NCI-H1105 (cell line): ENCODE measurements at places on chromosomes 3 and 15.

GRCh38 chr3:178482981-178483380 is 53.3 kb upstream of the KCNMB2 start:
- no peak for DNase-seq

- no peak for DNase-seq
Measured at GRCh38 chr3:185737740-185738680, 86.8 kb downstream of the IGF2BP2 start.

- DNase-seq = no peak
Measured at GRCh38 chr3:194851941-194852340, 166.3 kb downstream of the FAM43A start.

DNA sequence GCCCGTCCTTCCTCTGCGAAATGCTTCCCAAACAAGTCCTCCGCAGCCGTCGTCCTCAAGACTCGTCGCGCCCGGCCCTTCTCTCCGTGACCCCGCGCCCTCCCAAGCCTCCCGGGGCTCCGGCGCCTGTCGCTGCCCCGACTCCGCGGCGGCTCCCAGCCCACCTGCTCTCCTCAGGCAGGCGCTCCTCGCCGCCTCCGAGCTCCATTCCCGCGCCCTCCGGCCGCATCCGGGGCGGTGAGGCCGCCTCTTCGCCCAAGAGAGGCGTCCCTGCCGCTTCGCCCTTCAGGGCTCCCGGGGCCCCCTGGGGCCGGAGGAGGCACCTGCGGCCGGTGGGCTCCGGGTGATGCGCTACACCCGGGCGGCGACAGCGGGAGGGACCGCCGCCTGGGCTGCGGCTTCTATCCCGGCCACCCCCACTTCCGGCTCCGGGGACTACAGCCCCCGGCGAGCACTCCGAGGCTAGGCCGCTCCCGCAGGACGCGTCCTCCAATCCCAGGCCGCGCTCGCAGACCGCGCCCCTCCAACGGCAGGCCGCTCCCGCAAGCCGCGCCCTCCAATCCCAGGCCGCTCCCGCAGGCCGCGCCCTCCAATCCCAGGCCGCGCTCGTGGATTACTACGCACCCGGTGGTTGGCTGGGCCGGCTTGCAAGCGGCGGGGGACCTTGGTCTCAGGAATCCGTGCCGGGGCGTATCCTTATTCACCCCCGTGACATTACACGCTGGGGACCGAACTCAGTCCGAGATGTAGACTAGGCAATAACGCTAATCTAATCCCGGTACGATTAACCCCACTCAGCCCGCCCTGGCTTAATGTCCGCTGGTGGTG is at the start of gene RUBCN:
TSS of gene RUBCN (minus strand) at position 414 of the 828 bp plus-strand sequence. CDS start at position 229, 185 bp downstream.
- peak; percentile 99 for DNase-seq

- no peak for DNase-seq
Measured at GRCh38 chr3:13105896-13106250, 32.6 kb upstream of the IQSEC1 start.

DNA sequence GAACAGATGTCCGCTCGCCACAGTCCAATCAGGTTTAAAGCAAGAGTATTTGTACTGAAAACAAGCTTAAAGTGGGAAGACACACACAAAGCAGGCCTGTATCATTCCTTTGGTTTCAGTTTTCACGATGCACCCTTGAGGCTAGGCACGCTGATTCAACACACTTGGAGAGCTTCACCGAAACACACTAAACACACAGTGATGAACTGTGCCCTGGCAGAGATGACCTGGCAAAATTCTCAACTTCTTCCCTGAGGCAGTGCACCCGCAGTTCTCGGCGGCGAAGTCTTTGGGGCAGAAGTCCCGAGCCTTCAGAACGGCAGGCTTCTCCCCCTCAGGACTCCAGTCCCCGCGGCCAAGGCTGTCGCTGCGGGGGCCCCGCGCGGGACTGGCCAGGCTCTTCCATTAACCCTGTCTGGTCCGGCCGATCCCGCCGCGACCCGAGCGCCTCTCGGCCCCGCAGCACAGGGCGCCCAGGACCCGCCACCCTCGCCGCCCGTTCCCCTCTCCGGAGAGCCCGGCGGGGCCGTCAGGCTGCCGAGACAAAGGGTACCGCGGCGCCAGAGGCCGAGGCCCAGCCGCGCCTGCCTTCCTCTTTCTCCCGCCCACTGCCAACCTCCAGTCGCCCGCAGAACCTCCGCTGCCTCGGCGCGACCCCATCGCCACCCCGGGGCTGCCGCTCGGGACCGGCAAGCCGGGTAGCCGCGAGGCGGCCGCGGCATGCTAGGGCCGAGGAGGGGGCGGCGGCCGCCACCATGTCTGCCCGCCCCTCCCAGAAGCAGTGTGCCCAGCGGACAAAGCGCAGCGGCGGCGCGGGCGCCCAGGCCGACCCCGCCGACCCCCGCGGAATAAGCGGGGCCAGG is 792 bp downstream of the GABPB1 start:
- no peak for DNase-seq

DNA sequence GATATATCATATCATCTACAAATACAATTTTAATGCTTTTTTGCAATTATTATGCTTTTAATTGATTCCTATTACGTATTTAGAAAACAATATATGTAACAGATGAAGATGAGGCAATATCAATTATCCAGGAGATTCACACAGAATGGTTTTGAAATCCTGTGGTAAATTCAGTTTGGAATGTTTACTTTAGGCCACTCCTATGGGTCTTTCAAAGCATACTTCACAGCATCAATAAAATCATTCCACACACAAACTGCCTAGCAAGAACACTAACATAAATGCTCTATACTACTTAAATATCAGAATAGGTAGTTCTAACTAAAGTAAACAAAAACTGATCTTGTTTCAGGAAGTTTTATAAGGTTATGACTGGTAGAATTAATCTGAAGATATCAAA is 90.5 kb downstream of the FAM227B start:
- no peak for DNase-seq

- DNase-seq = no peak
Measured at GRCh38 chr15:48983300-48983699, 19.6 kb upstream of the SHC4 start.

- DNase-seq = no peak
Measured at GRCh38 chr15:89575656-89576416, 567 bp downstream of the TICRR start.

GRCh38 chr3:13087320-13087990 is 14.2 kb upstream of the IQSEC1 start:
- DNase-seq = no peak

DNA sequence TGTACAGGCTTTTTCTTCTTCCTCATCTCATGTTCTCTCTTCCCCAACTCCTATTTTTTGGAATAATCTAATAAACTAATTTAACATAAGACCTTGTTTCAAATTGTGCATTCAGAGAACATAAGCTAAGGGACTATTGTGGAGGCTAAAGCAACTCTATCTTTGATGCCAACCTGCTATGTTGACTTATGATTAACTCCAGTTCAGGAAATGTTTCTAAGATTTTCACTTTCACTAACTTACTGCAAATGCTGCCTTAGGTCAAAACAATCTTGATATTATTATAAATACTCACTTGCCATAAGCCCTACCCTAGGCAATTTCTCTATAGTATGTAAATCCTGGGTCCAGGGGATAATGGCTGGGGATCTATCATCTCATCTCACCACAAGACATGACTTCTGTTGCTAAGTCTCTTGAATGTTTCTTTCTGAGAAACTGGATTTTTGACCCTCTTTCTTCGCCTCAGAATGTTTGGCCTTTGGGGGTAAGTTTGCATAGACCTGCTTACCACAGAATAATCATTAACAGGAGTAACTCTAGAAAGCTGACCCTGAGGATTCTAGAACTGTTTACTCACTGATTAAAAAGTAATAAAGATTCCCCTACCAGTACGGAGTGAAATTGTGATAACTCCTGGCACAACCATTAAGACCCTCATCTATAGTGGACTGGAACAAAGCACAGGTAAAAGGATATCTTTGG is 768.1 kb downstream of the GBE1 start:
- no peak for DNase-seq

DNA sequence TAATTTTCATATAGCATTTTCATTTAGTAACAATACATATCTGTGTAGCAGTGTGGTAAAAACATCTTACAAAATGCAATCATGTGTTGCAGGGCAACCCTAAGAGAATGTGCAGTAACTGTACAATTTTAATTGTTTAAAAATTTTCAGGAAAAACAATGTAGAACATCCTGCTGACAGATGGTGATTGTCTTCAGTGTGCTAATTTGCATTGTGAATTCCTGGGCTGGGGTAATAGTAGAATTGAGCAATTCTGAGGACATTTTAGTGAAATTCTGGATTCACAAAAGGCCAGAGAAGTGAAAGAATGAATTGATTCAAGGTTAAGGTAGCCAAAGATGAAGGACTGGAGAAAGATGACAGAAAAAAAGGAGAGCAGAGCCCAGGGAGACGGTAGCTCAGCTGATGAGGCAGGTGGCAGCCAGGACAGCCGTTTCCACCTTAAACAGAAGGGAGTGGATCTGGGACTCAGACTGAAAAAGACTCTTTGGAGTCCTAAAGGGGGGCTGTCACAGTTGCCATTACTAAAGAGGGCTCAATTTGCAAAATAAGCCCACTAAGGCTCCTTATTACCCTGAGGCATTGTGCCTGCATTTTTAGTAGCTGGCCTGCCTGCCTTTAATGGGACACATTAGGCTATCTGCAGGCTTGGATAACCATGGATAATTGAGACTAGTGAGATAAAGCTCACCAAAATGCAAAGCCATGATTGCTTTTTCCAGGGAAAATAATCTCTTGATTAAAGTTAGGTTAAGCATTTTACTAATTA is 8.6 kb downstream of the MAP3K13 start:
- DNase-seq = no peak

GRCh38 chr3:13174011-13174802 is 101.0 kb upstream of the IQSEC1 start:
- DNase-seq = no peak

DNA sequence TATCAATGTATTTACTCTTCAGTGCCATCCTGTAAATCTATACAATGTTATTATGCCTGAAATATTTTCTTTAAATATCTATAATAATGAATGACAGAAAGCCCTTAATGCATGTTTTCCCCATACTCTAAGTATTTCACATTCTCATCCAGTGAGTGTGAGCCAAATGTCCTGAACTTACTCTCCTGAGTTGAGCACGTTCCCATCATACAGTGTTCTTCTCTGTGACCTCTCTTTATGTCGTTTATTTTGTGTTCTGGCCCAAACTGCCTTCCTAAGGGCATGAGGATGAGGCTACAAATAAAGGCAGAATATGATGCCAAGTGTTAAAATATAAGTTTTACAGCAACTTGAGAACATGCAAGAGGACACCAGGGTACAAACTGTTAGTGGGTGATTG is 3.3 kb downstream of the OSBPL10 start:
- DNase-seq = no peak

- DNase-seq = no peak
Measured at GRCh38 chr3:55059027-55059629, 131.3 kb upstream of the LRTM1 start.

DNA sequence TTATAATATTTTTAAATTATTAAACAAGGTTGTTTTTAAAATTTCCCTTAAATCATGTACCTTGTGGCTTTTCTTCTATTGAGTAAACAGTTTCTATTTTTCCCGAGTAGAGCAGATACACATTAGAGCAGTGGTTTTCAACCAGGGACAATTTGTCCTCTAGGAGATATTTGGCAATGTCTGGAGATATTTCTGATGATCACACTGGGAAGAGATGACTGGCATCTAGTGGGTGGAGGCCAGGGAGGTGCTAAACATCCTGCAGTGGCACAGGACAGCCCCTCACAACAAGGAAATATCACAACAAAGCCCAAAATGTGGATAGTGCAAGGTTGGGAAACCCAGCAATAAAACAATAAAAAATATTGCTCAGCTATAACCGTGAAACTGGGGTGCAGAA is 113.0 kb upstream of the PTPRG start:
- no peak for DNase-seq

DNA sequence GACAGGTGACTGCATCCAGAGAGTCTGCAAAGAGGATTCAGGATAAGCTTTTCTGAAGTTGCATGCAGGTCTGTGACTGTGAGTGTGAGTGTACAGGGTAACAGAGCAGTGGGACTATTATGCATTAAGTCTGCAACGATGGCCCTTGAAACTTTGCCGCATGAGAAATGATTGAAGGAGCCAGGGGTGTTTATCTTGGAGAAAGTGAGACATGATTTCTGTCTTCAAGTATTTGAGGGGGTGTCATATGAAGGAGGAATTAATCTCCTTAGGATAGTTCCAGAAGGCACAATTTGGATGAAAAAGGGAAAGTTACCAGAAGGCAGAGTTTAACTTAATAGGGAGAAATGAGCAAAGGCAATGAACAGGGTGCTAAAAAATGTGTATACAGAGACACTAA is 119.6 kb downstream of the ARNT2 start:
- DNase-seq = no peak

- no peak for DNase-seq
Measured at GRCh38 chr3:60582288-60582687, 669.0 kb downstream of the FHIT start.

- no peak for DNase-seq
Measured at GRCh38 chr3:152737021-152737908, 97.7 kb upstream of the P2RY1 start.

DNA sequence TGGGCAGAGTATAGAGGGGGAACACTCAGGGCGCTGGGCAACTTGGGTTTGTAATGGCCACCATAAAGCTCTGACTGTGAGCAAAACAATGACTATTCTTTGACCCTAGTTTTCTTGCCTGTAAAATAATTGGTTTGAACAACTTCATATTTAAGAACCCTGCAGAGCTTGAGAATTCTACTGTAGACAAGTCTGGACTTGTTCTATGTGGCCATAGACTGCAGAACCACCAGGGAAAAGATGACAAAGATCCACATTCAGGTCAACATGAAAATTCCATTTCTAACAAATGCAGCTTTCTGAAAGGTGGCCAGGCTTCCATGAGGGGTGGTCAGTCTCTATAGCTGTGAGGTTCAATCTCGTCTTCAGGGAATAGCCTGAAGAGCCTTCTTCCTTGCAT is 239.4 kb upstream of the LRRN1 start:
- no peak for DNase-seq

- DNase-seq = no peak
Measured at GRCh38 chr15:80563372-80563997, 131.6 kb upstream of the ABHD17C start.

- no peak for DNase-seq
Measured at GRCh38 chr15:25493823-25494526, 55.2 kb upstream of the UBE3A start.

- DNase-seq = no peak
Measured at GRCh38 chr3:184234224-184234623, 4.8 kb downstream of the VWA5B2 start.

GRCh38 chr3:28386049-28386448 is 37.4 kb upstream of the AZI2 start:
- DNase-seq = no peak

- DNase-seq = no peak
Measured at GRCh38 chr15:74783808-74784175, 1.9 kb downstream of the CSK start.

- DNase-seq = no peak
Measured at GRCh38 chr15:73375012-73375411, 6.3 kb upstream of the HCN4 start.

GRCh38 chr3:99662838-99663570 is 24.6 kb downstream of the COL8A1 start:
- DNase-seq = no peak

DNA sequence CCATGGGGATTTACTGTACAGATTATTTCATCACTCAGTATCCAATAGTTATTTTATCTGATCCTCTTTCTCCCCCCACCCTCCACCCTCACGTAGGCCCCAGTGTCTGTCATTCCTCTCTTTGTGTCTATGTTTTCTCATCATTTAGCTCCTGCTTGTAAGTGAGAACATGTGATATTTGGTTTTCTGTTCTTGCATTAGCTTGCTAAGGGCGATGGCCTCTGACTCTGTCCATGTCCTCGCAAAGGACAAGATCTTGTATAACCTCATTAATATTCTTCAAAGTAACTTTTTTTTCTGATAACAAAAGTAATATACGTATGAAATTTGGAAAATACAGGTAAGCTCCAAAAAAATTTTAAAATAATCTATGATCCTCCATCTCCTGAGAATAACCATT is 67.4 kb downstream of the MAP3K13 start:
- DNase-seq = no peak
